ENCODE measurements at places on chromosomes 1 and 21.
A peak's percentile ranks its signal among the peaks of the same experiment; 100 is the strongest.

GRCh38 chr1:244955661-244956060 lies 91.3 kb upstream of the HNRNPU start:
- DNase-seq: no peak

DNA sequence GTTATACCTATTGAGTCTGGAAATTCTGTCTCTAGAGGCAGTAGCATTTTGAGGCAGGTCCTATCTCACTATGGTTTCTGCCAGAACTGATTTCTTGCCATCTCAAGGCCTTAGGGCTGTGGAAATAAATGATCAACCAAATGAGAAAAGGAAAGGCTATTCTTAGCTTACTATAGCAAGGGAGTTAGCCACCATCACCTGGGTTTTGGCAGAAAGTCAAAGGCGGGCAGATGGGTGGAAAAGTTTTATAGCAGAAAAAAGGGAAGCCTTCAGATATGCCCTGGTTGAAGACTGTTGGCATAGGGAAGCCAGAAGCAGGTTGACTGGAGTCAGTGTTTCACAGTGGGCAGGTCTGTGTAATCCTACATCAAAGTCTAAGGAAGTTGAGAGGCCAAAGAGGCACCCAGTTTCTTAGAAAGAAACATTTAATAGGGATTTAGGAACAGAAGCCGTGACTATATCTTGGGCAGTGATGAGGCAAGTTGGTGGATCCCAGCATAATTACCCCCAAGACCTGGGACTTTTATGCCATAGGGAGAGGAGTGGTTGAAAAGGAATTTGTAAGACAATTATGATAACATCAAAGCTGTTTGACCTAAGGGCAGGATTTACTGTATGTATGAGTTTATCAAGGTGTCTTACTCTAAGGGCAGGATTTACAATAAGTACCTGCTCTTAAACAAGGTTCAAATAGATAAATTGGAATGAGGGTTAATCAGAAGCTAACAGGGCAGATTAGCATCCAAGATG lies 29.7 kb downstream of the CTH start:
- no peak for DNase-seq

DNA sequence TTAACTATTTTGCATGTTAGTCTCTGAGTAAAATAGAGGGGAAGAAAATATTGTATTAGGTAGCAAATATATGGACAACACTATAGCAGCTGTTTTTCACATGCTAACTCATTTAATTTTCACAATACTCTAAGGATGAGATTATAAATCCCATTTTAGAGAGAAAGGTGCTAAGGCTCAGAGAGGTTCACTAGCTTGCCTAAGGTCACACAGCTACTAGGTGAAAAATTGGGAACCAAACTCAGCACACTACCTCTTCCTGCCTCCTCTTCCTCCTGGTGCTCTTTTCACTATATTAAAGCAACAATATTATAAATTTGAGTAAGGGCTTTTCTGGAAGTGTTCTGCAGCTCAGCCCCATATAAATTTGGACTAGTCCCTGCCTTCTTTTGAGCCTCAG lies 2.3 kb downstream of the RXRG start:
- DNase-seq: no peak

GRCh38 chr21:44395260-44395659 lies 41.8 kb downstream of the TRPM2 start:
- no peak for DNase-seq

GRCh38 chr1:165945911-165946310 lies 118.5 kb downstream of the UCK2 start:
- no peak for DNase-seq

DNA sequence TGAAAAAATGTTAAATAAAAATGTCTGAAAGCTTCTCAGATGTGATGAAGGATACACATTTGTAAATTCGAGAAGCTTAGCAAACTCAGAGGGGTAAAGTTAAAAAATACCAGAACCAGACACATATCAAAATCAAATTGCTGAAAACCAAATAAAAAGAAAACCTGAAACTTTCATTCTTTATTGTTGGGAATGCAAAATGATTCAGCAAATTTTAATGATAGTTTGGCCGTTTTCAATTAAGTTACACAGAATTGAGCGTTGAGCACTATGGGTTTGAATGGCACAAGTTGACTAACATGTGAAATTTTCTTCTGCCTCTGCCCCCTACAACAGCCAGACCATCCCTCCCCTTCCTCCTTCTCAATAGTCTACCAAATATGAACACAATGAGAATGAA lies 33.5 kb upstream of the GRIK1 start:
- no peak for DNase-seq

DNA sequence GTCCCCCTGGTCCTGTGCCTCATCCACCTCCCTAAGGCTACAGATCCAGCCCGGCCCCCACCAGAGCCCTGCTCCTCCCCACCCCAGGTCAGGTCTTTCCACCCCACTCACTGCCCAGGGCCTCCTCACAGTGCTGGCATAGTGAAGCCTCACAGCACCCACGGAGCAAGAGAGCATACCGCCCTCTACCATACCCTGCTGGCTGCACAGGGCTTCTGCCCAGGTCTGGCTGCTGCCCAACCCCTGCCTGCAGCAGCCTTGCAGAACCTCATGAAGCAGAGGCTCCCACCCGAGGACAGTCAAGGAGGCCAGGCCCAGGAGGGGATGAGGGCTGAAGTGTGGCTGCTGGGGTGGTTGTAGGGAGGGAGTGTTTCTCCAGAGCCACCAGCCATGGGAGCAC lies 19.7 kb upstream of the ARF1 start:
- DNase-seq: no peak

DNA sequence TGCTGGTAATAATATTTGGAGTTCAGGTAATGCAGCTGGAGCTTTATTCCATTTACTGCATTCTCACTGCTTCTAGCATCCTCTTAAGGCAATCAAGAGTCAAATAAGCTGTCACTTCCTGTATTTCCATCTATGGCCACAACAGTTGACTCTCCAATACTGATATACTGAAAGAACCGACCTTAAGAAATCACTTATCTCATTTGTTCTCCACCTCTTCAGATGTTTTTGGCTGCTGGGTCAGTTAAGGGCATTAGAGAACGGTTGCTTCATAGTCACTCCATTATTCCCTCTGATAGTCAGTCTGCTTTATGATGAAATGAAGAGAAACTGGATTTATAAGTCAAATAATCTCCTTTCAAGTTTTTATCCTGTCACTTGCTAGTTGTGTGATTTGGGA lies 14.2 kb upstream of the RGS4 start:
- DNase-seq: no peak

DNA sequence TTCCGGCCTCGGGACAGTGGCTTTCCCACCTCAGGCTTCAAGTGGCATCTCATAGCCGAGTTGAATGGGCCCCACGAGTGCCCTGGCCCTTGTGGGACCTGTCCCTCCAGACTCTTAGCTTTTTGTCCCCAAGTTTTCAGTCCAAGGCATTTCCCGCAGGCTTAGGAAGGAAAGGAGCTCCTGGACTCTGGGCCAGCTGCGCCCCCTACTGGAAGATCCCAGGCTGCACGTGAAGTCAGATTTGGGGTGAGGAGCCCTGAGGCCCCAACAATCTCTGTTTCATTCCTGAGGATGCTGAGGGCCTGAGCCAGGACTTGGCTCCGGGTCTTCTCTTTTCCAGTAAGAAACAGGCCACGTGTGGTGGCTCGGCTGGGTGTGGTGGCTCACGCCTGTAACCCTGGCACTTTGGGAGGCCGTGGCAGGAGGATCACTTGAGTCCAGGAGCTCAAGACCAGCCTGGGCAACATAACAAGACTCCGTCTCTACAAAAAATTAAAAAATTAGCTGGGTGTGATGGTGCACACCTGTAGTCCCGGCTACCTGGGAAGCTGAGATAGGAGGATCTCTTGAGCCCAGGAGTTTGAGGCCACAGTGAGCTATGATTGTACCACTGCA lies 67.4 kb downstream of the ARHGEF10L start:
- DNase-seq: no peak

DNA sequence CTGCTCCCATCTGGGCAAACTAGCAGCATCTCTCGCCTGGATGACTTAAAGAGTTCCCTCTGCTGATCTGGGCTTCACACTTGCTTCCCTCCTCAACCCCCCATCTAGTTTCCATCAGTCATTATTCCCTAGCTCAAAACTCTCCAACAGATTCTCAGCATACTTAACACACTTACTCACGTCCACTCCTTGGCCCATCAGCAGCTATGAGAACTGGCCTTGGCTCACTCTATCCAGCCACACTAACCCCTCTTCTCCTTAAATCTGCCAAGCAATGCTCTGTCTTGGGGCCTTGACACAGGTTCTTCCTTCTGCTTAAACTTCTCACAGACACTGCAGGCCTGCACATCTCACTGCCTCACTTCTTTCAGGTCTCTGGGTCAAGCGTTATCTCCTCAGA lies 41.6 kb downstream of the GNG12 start:
- no peak for DNase-seq

- DNase-seq: no peak
Measured at GRCh38 chr1:167880580-167881021, 33.3 kb downstream of the ADCY10 start.

GRCh38 chr21:37553078-37553481 lies 186.5 kb downstream of the DYRK1A start:
- DNase-seq: no peak

- no peak for DNase-seq
Measured at GRCh38 chr1:204979891-204980649, 62.9 kb upstream of the CNTN2 start.

DNA sequence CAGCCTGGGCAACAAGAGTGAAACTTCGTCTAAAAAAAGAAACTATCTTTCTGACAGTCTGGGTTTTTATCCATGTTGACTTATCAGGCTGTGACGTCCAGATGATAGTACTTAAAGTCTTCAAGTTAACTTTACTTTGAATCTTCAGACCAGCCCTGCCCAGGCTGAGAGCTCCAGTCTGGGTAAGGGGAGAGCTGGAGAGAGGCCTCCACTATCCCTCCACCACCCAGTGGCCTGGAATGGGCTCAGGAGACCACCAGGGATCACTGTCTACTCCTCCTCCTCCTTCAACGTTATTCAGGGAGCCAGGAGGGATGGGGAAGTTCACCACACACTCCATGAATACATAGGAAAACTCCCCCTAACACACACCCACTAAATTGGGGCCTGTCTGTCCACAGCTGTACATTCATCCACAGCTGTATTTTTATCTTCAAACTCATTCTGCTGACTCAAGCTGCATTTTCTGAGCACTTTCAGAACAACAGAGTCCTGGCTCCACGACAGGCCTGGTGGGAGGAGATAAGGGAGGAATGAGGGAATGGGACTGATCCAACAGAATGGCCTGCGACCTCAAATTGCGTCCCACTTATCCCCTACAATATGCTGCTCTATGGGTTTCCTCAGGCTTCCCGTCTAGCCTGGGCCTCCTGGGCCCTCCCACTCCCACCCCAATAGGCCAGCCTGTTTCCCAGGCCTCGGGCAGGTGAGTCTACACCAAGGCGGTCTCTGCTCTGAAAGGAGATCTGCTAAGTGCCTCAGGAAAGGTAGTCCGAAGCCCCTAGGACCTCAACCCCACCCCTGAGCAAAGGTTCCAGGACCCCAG lies 1.8 kb downstream of the SLC45A3 start:
- DNase-seq: no peak

- DNase-seq: no peak
Measured at GRCh38 chr1:174931214-174931613, 68.5 kb upstream of the CACYBP start.

- peak; percentile 8 for DNase-seq
Measured at GRCh38 chr1:59976194-59977074, 49.9 kb upstream of the CYP2J2 start.
